Prostate gland (tissue), 2 donors: ENCODE measurements at places on chromosomes 6 and 20. TPM values are rescaled to one million over a fixed set of nuclear protein-coding genes. Genes with fewer than 3 reads are reported as not detected.

DNA sequence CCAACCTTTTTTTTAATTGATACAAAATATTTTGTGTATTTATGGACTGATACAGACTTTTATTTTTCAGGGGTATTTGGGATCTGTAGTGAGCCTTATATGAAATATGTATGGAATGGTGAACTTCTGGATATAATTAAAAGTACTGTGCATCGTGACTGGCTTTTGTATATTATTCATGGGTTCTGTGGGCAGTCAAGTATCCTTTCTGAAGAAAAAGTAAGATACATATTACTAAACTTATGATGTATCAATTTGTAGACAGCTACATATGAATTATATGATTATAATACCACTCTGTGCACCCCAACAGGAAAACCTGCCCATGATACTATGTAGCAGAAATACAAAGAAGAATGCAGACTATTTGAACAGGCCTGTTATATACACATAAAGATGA, 47.2 kb downstream of the FIG4 start:
- no peaks in the 10 kb centered on the region for H3K36me3 ChIP-seq
- H3K27me3 ChIP-seq = no peaks in the 10 kb centered on the region
- H3K4me1 ChIP-seq = no peaks in the 10 kb centered on the region
- H3K27ac ChIP-seq = no peak overlapping the region

- H3K36me3 ChIP-seq = no peaks in the 10 kb centered on the region
- no peak overlapping the region for H3K27ac ChIP-seq
- no peaks in the 10 kb centered on the region for H3K27me3 ChIP-seq
- no peak for DNase-seq
- H3K4me1 ChIP-seq = no peaks in the 10 kb centered on the region
These were observed 104.9 kb downstream of the TULP4 start for GRCh38 chr6:158416883-158417759.

DNA sequence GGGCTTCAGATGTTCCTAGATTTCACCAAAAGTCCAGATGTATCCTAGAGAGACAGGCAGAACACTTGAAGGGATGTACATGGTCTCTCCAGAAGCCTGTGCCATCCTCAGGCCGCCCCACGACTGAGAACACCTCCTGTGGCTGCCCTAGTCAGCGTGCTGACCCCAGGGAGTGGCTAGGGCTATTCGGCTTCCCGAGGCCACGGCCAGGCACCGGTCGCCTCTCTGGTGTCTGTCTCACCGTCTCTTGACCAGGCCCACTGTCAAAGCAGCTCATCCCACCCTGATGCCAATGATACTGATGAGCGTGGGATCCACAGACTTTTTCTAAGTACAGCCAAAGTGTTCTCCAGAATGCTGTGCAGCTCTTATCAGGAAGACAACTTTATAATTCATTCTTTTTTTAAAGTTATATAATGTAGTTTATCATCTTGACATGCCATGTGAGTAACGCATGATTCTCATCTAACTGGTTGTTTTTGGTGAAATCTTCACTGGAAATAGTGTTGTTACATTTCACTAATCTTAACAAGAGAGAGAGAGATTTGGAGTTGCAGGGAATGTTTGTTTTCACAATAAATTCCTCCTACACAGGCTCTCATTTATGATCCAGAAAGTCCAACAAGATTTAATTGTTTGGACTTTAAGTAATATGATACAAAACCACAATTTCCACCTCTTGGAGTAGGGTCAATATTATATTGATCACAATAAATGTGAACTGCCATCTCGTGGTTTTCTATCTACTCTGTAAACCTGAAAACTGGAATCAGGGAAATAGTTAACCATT, 41.7 kb upstream of the KLHL31 start:
- DNase-seq = no peak
- no peak overlapping the region for H3K27ac ChIP-seq
- H3K4me1 ChIP-seq = peaks cover 8% of the 10 kb centered on the region
- no peaks in the 10 kb centered on the region for H3K27me3 ChIP-seq
- no peak overlapping the region for H3K4me3 ChIP-seq

DNA sequence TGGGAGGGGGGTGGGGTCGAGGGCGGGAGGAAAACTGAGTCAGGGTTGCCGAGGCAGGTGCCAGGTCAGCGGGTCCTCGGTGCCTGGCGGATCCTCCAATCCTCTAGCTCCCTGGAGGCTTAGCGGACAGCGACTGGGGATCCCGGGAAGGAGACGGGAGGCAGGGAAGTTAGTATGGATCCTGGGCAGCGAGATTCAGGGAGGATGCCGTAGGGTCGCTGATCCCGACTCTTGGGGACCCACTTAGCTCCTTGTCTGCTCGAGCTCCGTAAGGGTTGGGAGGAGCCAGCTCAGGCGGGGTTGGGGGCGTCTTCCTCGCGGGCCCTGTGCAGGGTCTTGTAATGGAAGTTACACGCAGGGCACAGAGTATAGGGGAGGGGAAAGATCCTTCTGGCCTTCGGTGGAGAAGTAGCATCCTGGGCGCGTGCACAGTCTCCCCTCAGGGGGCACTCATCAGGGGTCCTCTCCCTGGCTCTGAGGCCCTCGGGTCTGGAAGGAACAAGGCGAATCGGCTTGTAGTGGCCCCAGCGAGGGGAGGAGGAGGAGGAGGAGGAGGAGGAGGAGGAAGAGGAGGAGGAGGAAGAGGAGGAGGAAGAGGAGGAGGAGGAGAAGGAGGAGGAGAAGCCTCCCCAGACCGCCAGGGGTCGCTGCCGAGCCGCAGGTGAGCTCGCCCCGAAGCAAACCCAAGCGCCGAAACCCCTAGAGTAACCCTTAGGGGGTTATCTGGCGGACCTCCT, 6.4 kb upstream of the SLC12A5 start:
- no peak for DNase-seq
- no peaks in the 10 kb centered on the region for H3K36me3 ChIP-seq
- H3K4me1 ChIP-seq = no peaks in the 10 kb centered on the region
- no peak overlapping the region for H3K27ac ChIP-seq
- H3K27me3 ChIP-seq = peaks cover 23% of the 10 kb centered on the region
- no peak overlapping the region for H3K4me3 ChIP-seq

Gene DOK5
- total RNA-seq = 0.14 TPM

- no peak for DNase-seq
- no peaks in the 10 kb centered on the region for H3K27me3 ChIP-seq
- no peaks in the 10 kb centered on the region for H3K4me1 ChIP-seq
- no peaks in the 10 kb centered on the region for H3K36me3 ChIP-seq
- no peak overlapping the region for H3K27ac ChIP-seq
These were observed 70.2 kb upstream of the EEF1E1 start for GRCh38 chr6:8172530-8172929.

GRCh38 chr6:82264824-82265223, 17.3 kb upstream of the IBTK start:
- no peak overlapping the region for H3K27ac ChIP-seq
- H3K4me1 ChIP-seq = no peaks in the 10 kb centered on the region
- DNase-seq = no peak
- H3K36me3 ChIP-seq = no peaks in the 10 kb centered on the region

Gene SAMD10
- total RNA-seq = 6.0 TPM

Gene ZSWIM1
- 17.8 TPM for total RNA-seq

DNA sequence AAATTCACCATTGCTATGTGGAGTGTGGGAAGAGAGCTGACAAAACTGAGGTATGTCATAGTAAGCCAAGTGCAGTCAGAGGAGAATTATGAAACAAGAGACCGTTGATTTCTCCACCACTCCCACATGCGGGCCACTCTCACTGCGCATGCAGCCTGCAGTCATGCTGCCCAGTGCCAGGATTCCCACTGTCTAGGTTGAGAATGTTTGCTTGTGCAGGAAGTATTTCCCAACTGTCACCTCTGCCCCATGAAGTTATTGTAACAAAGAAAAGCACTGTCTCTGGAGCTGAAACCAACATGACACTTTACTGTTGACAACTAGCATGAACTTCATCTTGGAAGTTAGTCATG, 18.7 kb upstream of the SFT2D1 start:
- no peaks in the 10 kb centered on the region for H3K27me3 ChIP-seq
- H3K36me3 ChIP-seq = no peaks in the 10 kb centered on the region
- H3K4me1 ChIP-seq = no peaks in the 10 kb centered on the region
- H3K27ac ChIP-seq = no peak overlapping the region
- no peak overlapping the region for H3K4me3 ChIP-seq

- no peaks in the 10 kb centered on the region for H3K27me3 ChIP-seq
- no peak overlapping the region for H3K27ac ChIP-seq
- DNase-seq = no peak
- peaks cover 4% of the 10 kb centered on the region for H3K4me1 ChIP-seq
These were observed 46.5 kb upstream of the IFNGR1 start for GRCh38 chr6:137265561-137266308.

DNA sequence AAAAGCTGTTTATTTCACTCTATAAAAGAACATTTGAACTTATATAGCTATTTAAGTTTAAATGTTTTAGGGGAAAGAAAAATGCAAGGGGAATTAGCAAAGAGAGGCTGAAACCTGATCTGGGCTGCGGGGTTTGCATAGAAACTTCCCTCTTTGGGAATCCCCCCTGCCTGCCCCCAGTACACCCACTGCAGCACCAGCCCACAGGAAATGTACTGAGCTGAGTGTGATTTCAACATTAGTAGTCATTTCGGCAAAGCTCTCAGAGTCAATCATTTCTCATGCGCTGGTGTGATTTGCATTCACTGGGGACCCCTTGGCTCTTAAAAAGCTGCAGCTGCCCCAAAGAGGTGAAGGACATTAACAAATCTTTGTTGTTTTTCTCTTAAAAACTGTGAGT, 859.4 kb downstream of the MAFB start:
- H3K27ac ChIP-seq = no peak overlapping the region
- H3K27me3 ChIP-seq = no peaks in the 10 kb centered on the region
- no peaks in the 10 kb centered on the region for H3K36me3 ChIP-seq
- DNase-seq = no peak
- no peaks in the 10 kb centered on the region for H3K4me1 ChIP-seq

- no peak for DNase-seq
- H3K4me1 ChIP-seq = no peaks in the 10 kb centered on the region
- H3K4me3 ChIP-seq = no peak overlapping the region
- H3K27me3 ChIP-seq = peaks cover 3% of the 10 kb centered on the region
- H3K36me3 ChIP-seq = no peaks in the 10 kb centered on the region
These were observed 18.3 kb upstream of the GPRC6A start for GRCh38 chr6:116847227-116847626.

- DNase-seq = no peak
- no peak overlapping the region for H3K27ac ChIP-seq
- no peaks in the 10 kb centered on the region for H3K36me3 ChIP-seq
- H3K27me3 ChIP-seq = peaks cover 5% of the 10 kb centered on the region
- no peaks in the 10 kb centered on the region for H3K4me1 ChIP-seq
These were observed 129.1 kb downstream of the FOXA2 start for GRCh38 chr20:22455259-22455658.

DNA sequence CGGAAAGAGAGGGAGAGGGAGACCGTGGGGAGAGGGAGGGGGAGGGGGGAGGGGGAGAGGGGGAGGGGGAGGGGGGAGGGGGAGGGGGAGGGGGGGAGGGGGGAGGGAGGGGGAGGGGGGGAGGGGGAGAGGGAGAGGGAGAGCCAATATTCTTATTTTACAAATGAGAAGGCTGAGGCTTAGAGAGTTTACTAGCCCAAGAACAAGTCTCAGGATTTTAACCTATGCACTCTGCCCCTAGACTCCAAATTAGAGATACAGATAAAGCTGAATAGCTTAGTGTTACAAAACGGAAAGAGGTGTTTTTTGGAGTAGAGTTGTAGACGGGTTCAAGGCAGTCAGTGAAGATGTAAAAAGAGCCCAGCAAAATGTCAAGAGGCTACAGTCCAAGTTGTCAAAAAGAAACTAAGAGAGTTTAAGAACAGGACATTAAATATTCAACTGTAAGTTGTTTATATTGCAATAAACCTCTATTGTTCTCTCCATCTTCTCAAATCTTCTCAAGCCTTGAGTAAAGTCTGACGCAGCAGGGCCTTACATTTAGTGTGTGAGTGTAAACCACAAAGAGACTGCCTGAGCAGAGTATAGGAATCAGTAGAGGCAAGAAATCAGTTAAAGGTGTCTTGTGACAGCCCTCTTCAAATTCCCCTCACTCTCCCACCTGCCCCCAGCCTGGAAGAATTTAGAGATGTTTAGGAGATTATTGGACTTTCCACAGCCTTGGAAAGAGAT, 34.9 kb upstream of the AKIRIN2 start:
- H3K36me3 ChIP-seq = no peaks in the 10 kb centered on the region
- no peak overlapping the region for H3K4me3 ChIP-seq
- no peak for DNase-seq
- no peaks in the 10 kb centered on the region for H3K4me1 ChIP-seq

Gene UNC5CL
- 1.6 TPM for total RNA-seq

DNA sequence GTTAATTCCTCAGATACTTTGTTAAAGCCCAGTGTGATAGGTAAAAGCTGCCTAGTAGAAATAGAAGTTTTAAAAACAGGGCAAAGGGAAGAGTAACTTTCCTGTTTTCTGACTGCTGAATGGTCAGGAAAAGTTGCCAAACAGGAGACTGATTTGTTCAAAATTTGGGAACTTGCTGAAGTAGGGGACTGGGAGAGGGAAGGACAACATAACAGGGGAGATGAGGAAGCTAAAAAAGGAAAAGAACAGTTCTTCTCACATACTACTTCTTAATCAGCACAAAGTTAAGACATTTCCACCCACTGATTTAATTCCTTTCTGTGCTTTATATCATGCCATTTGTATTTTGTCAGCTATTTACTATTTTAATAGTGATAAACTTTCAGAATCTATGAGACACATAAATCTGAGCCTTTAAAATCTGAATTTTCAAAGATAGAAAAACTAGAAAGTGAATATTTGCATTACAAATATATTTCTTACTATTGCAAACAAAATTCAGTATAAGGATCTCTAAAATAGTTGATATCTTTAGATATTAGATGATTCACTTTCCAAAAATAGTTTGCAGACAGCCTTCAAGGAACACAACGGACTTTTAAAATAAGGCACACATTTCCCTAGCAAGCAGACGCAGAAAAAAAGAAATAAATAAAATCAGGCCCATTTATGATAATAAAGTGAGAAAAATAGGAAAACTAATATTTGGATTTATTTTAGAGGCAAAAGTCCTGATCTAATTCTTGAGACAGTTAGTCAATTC, 36.9 kb upstream of the SLC16A10 start:
- no peaks in the 10 kb centered on the region for H3K36me3 ChIP-seq
- H3K4me3 ChIP-seq = no peak overlapping the region
- no peaks in the 10 kb centered on the region for H3K27me3 ChIP-seq
- no peak overlapping the region for H3K27ac ChIP-seq
- H3K4me1 ChIP-seq = no peaks in the 10 kb centered on the region

DNA sequence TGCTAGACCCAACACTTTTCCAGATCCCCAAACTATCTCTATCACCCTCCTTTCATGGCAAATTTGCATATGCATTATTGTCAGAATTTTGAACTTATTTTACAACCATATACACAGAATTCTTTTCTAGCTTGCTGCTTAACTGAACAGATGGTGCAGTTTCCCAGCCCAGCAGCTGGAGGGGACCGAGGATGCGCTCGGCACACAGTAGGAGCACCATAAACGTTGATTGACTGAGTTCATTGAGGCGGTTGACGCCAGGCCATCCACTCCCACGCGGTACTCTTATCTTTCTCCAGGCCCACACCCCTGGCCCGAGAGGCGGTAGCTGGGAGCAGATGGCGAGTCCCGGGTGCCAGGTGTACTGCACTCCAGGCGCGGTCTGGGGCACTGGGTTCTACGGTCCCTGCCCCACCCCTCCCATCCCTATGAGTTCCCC, 6.8 kb upstream of the SOX4 start:
- H3K36me3 ChIP-seq = no peaks in the 10 kb centered on the region
- no peaks in the 10 kb centered on the region for H3K4me1 ChIP-seq
- DNase-seq = peak; percentile 38
- H3K27ac ChIP-seq = peak overlapping the region; percentile 88
- no peaks in the 10 kb centered on the region for H3K27me3 ChIP-seq
